ENCODE measurements at places on chromosomes 16 and 17. TPM values are rescaled to one million over a fixed set of nuclear protein-coding genes. Genes with fewer than 3 reads are reported as not detected.
A peak's percentile ranks its signal among the peaks of the same experiment; 100 is the strongest.

DNA sequence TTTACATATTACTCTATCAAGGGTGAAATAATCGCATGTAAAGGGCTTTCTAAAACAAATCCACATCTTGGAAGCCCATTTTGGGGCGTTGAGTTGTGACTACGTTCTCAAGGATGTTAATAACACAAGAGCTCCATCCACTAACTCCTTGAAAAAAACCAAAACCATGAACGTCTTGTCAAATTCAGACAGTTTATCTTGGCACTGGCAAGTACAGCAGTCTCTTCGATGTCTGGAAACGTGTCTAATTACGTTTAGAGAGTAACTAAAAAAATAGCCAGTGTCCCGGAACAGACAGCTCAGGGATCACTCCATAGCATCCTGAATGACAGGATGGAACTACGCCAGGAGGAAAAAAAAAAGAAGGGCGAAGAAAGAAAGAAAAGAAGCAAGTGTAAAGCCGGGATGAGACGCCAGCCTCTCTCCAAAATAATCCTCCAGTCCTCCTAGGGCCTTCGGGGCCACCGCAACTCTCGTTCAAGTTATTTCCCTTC is 954 bp downstream of the MYO1D start:
- no peak for DNase-seq

GRCh38 chr17:7930841-7931631 is 710 bp downstream of the TRAPPC1 start:
- DNase-seq = no peak

GRCh38 chr16:46736695-46737094 is 11.4 kb downstream of the MYLK3 start:
- DNase-seq = peak; percentile 45

GRCh38 chr16:69326172-69326873 is 4.1 kb downstream of the PDF start:
- DNase-seq = no peak

- no peak for DNase-seq
Measured at GRCh38 chr16:11615748-11616447, 29.2 kb upstream of the LITAF start.

- no peak for DNase-seq
Measured at GRCh38 chr16:73215678-73216377, 167.9 kb upstream of the ZFHX3 start.

GRCh38 chr16:19882186-19882585 is 2.5 kb downstream of the GPRC5B start:
- no peak for DNase-seq

GRCh38 chr17:69320210-69320907 is 6.6 kb downstream of the ABCA5 start:
- no peak for DNase-seq

- no peak for DNase-seq
Measured at GRCh38 chr16:79582789-79583188, 17.7 kb downstream of the MAF start.

GRCh38 chr17:14121952-14122351 is 52.6 kb downstream of the COX10 start:
- no peak for DNase-seq

- DNase-seq = no peak
Measured at GRCh38 chr17:54259476-54259875, 436.7 kb downstream of the KIF2B start.

The RGS9 gene
- 12.4 TPM for total RNA-seq

The UTS2R gene
- total RNA-seq = not detected

The FOXL1 gene
- total RNA-seq = 0.14 TPM

The TEFM gene
- total RNA-seq = 9.3 TPM
